Activated CD8-positive, alpha-beta memory T cell treated with anti-CD3 and anti-CD28 coated beads for 48 hours (primary cell): ENCODE measurements at places on chromosomes 7 and 10.

- no peak for DNase-seq
Measured at GRCh38 chr7:47458486-47458885, 123.4 kb downstream of the TNS3 start.

- DNase-seq: no peak
Measured at GRCh38 chr10:75662715-75663114, 231.3 kb downstream of the LRMDA start.

DNA sequence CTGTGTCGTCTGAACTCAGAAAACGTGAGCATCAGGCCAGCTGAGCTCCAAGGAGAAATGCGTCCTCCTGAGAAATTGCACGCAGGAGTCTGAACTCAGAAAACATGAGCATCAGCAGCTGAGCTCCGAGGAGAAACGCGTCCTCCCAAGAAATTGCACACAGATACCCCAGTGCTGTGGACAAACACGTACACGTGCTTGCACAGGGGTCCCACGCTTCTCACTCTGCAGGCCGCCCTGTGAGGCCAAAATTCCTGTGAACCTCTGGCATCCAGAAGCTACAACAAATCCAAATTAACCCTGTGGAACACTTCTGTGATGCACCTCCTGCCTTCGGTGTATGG is 133.8 kb downstream of the WDR37 start:
- no peak for DNase-seq

DNA sequence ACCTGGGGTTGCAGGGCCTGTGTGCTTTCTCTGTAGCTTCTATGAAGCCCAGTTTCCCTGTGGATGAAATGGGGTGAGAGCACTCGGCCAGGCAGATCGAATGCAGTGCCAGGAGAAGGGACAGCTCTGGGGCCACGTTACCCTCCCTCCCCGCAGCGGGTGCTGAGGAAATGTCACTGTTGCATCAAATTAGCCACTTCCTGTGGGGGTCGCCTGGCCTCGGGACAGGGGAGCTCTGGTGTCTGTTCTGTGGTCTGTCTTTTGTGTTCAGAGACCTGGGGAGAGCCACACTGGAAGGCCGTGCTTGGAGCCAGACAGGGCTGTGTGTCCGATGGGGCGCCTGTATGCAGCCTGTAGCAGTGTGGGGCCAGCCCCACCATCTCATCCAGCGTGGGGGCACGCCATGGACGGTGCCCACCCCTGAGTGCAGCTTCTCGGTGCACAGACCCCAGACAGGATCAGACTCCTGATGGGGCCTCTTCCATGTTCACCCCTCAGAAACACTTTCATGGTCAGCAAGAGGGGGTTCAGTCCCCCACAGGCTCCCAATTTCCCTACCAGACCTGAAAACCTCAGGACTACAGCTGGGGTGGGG is 13.6 kb downstream of the TTYH3 start:
- DNase-seq: peak; percentile 32

- DNase-seq: peak; percentile 65
Measured at GRCh38 chr10:67788028-67788886, 49.7 kb downstream of the DNAJC12 start.

- no peak for DNase-seq
Measured at GRCh38 chr7:122803323-122803722, 82.9 kb downstream of the CADPS2 start.

GRCh38 chr7:154425271-154425670 is 373.1 kb downstream of the DPP6 start:
- no peak for DNase-seq

- DNase-seq: no peak
Measured at GRCh38 chr7:24723178-24723530, 34.1 kb downstream of the GSDME start.

DNA sequence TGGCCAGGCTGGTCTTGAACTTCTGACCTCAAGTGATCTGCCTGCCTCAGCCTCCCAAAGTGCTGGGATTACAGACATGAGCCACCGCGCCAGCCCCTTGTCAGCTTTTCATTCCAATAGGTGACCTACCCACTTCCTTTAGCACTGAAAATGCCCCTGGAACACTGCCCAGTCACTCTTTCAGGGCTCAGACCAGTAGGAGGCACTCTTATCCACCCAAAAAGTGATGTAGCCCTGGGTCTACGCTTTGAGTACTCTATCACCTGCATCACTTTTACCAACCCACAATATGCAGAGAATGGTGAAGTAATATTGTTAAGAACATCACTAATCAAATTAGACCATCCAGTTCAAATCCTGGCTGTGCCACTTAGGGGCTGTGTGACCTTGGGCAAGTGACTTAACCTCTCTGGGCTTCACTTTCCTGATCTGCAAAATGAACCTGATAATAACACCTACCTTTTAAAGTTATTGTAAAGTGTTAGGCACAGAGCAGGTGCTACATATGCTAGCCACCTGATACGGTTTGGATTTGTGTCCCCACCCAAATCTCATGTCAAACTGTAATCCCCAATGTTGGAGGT is 5.2 kb downstream of the CALN1 start:
- DNase-seq: no peak

DNA sequence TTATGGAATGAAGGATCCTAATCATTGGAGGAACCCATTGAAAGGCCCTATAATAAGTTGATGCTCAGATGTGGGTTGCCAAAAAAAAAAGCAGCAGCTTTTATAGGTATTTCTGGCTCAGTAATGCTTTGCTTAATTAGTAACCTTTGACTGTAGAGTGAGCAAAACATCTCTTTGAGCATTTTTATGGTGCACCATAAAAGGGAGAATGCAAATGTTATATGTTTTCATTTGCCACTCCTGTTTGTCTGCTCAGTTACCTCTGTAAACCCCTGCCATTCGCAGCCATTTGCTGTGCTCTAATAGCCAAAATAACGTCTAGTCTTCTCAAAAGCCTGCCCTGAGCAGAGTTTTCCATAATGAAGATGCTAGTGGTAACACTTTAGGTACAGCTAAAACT is 589.1 kb upstream of the FOXK1 start:
- no peak for DNase-seq

DNA sequence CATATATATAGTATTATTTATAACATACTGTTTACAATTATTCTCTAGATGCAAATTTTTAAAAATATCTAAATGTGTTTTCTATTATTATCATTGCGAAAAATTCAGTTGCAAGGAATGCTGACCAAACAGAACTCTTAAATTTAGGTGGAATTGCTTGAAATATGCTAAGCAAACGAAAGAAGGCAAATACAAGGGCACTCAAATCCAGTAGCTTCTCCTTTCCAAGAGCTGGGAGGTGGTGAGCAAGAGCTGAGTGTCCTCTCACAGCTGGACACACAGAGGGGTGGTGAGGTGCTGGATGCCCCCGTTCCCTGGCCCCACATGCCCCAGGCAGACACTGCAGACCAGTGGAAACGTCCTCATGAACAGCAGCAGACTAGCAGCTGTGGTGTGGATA is 166.0 kb downstream of the TAX1BP1 start:
- DNase-seq: no peak

DNA sequence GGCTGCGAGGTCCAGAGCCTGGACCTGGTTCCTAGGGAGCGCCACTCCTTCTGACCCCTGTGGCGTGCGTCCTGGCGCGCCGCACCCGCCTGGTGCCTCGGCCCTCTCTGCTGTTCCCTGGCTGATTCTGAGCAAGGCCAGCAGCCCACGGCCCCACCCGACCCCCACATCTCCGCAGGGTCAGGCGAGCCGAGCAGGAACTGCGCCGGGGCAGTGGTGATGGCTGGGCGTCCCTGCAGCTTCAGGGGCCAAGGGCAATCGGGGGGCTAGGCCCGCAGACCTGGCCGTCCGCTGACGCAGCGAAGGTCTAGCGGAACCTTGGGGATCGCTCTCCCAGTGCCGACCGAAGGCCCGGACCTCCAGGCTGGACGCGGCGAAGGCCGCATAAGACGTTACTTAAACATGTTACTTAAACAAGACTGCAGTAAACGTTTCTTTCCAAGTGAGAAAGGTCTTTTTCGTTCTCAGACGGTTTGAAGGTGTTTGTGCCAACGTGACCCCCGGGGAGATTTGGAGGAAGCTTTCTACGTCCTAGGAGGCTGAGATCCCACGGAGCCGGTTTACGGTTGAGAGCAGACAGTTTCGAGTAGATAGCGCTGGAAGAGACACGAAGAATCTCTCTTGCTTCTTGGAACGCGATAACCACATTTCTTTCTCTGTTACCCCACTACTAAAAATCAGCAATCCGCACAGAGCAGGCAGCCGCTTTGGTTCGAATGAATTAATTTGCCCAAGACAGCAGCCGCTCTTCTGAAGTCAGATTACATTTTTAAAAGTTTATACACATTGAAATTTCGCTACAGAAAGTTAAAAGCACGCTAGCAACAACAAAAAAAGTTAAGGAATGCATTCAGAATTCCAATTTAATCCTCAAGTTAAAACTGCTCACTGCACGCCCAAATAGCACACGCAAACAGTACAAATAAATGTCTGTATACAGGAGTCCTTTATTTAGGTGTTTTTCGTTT is 4.9 kb upstream of the NKX2-3 start:
- no peak for DNase-seq

- DNase-seq: no peak
Measured at GRCh38 chr7:104153287-104153686, 54.5 kb downstream of the ORC5 start.
